ENCODE measurements at places on chromosomes 1 and 21.

DNA sequence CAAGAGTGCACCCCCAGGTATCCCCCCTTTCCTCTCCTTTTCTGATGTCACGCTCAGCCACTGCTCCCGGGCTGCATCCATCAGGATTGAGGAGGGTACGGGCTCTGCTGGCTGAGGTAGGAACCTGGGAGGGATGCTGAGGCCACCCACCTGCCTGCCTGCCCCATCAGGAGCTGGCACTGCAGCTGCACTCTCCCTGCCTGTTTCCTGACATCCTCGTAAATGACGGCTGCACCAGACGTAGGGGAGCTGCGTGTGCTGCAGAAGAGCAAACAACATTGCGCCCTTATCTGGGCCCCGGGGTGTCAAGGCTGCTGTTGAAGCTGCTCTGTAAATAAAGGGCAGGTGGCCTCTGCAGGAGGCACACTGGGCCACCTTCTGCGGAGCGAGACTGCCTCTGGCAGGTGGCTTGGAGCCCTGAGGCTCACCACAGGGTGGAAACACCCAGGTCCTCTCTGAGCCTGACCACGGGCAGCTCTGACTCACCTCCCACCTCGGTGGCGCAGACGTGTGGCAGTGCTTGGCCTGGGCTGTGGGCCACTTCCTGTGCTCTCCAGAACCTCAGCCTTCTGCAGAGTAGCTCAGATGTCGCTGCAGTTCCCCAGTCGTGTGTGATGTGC, 30.9 kb downstream of the SNAP47 start:
- DNase-seq: peak; percentile 75

DNA sequence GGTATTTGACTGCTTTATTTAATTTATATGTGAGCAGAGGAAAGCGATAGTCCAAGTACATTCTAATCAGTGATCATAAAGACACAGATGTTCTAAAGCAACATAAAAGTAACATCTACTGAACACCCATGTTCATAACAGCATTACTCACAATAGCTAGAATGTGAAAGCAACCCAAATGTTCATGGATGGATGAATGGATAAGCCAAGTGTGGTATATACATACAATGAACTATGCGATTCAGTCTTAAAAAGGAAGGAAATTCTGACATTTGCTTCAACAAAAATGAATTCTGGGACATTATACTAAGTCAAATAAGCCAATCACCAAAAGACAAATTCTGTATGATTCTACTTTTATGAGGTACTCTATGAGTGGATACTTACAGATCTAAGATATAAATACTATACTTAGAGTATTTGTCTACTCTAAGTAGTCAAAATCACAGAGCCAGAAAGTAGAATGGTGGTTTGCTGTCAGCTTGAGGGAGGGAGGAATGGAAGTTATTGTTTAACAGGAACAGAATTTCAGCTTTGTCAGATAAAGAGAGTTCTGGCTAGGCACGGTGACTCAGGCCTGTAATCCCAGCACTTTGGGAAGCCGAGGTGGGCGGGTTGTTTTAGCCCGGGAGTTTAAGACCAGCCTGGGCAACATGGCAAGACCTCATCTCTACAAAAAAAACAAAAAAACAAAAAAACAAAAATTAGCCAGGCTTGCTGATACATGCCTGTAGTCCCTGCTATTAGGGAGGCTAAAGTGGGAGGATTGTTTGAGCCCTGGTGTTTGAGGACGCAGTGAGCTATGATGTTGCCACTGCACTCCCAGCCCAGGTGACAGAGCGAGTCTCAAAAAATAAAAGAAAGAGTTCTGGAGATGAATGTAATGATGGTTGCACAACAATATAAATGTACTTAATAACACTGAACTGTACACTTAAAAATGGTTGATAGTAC, 79.7 kb upstream of the ARHGAP29 start:
- no peak for DNase-seq

- no peak for DNase-seq
Observed at GRCh38 chr1:184541537-184542152, 154.8 kb downstream of the C1orf21 start.

GRCh38 chr1:153399401-153400055, 8.7 kb upstream of the S100A8 start:
- DNase-seq: no peak

DNA sequence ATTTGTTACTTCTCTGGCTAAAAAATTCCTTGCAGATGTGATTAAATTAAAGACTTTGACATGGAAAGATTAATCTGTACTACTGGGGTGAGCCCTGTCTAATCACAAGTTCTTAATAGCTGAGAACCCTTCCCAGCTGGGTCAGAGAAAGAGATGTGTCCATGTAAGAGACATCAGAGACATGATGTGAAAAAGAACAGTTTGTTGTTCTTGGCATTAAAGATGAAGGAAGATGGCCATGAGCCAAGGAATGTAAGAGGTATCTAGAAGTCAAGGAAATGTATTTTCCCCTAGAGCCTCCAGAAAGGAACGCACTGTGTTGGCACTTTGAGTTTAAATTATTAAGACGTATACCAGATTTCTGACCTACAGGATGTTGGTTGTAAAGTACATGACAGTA, 1271.5 kb upstream of the PRMT6 start:
- DNase-seq: no peak

DNA sequence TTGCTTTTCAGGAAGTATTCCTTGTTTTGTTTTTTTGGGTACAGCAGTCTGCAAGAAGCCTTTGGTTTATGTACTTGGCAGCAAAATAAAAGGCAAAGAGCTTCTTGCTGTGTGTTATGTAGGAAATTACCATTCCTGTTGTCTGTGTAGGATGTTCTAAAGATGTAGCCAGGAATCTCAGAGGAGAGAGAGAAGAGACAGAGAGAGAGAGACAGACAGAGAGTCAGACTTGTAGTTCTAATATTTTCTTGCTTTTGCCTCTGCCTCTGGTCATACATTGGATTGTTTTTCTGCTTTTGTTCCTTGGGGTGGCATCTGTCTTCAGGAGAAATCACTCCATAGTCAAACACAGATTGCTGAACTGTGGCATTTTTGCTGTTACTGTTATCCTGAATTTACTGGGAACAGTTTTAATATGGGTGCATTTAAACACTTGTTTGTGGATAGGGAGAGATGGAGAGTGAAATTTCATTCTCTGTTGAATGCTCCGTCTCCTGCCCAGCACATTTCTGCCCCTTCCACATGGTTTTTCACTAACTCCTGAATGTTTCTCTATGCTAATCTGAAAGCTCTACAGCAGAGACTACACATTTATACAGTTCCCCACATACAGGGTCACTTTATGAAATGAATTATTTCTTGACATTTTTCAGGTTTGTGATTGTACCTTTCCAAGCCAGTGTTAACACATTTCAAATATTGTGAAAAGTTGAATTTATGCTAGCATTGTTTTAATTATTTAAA, 49.8 kb downstream of the POU2F1 start:
- DNase-seq: no peak

DNA sequence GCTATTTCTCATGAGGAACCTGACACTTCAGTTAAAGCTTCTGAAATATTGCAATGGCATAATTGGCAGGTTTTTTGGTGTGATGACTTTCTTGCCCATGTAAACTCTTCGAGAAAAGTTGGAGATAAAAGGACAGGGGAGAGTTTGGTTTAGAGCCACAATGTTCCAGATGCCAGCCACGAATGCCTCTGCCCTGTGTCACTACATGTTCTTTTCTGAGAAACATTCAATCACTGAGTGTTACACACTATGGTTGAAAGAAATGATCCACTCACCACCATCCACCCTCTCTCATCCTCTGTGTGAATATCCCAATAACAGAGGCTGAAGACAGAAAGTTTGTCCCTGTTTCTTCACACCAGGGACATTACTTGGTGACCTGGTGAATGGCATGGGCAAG, 66.4 kb downstream of the TNFSF4 start:
- no peak for DNase-seq

GRCh38 chr21:15423676-15424445, 305.9 kb upstream of the USP25 start:
- no peak for DNase-seq

DNA sequence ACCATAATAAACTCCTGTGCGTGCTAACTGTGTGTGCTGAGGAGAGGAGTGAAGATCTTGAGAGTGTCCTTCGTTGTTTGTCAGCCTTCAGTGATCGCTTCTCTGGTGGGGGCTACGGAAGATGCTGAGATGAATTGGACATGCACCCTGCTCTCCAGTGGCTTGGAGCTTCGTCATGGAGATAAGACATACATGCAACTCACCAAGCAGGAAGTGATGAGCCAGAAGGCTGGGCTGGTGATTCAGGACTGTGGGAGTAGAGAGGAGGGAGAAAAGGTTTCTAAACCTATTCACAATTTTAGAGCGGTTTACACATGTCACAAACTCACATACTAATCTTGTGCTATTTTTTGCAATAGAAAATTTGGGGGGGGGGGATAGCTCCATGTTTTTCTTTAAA, 128.9 kb upstream of the ADAR start:
- peak; percentile 77 for DNase-seq

DNA sequence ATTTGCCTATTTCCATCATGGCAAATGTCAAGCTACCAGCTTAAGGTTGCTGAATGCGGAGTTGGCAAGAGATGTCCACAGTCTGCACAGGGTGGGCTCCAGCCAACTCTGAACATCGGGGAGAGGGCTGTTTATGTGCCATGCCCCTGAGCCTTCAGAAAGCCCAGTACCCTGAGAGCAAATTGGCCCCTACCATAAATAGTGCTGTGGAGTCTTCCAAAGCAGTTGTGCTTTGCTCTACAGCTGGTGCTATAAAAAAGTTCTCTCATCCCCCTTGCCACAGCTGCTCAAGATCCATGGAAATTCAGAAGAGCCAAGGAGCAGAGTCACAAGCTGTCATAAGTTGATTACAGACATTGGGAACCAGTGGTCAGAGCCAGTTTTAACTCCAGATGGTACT, 85.6 kb upstream of the CLDN14 start:
- DNase-seq: no peak

DNA sequence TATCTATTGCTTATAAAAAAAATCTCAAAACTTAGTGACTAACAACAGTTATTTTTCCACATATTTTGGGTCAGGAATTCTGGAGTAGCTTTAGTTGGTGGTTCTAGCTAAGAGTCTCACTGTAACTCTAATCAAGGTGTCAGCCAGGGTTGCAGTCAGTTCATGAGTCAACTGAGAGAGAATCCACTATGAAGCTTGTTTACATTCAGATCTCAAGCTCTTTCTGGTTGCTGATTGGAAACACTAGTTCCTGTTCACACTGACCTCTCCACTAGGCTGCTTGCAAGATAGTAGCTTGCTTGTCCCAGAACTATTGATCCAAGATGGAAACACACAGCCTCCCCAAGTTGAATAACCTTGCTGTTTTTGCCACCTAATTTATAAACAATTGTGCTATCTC, 1192.1 kb upstream of the B3GALT2 start:
- no peak for DNase-seq

GRCh38 chr1:154779551-154780189, 90.4 kb downstream of the KCNN3 start:
- DNase-seq: no peak

- DNase-seq: no peak
Observed at GRCh38 chr1:208030288-208031091, 119.6 kb upstream of the CD34 start.

DNA sequence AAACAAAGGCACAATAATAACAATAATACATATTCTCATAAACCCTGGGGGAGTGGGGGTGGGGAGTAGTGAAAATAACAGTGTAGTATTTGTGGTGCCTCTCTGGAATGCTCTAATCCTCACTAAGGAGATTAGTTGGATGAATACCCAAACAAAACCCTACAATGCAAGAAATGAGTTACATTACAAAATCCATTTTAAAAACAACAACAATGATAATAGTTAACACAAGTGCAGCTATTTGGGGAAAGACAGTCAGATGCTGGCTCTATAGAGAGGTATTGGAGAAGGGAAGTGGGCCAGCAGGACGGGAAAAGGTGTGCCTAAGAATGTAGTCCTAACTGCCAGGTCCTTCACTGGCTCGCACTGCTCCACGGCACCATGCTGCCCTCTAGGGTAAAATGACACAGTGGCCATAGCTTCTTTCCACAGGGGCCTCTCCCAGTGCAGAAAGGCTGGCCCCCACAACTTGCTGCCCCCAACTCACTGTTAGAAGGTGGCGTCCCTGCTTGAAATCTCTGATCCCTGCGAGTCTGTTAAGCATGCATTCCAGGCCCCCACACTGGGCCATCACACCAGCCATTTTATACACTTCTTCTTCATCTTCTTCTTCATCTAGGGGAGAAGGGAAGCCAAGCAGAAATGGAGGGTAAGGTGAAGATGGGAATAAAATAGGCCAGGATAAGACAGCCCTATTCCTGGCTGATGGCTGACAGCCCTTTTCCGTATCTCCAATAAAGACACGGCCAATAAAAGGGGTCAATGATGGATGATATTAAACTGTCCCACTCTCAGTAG, 113.8 kb downstream of the UBR4 start:
- DNase-seq: peak; percentile 29

GRCh38 chr21:41425954-41426675, at the start of gene MX1:
Gene MX1, plus strand, starts transcription at chr21:41426239. Its CDS starts 5,832 bp downstream, at chr21:41432071.
- peak; percentile 88 for DNase-seq

GRCh38 chr21:45451091-45451740, 46.3 kb downstream of the COL18A1 start:
- no peak for DNase-seq

GRCh38 chr1:115324649-115325420, 13.2 kb downstream of the NGF start:
- no peak for DNase-seq

GRCh38 chr1:245876586-245876985, 630.5 kb downstream of the SMYD3 start:
- DNase-seq: no peak

- no peak for DNase-seq
Observed at GRCh38 chr1:66927528-66927927, 2.7 kb downstream of the MIER1 start.

GRCh38 chr1:238060061-238060460, 169.3 kb upstream of the ZP4 start:
- DNase-seq: no peak

All from activated T-cell treated with anti-CD3 and anti-CD28 coated beads, Interleukin-2, amount 50 U/mL, for 48 hours (primary cell).